ENCODE measurements at places on chromosomes 1 and 21. TPM values are rescaled to one million over a fixed set of nuclear protein-coding genes. Genes with fewer than 3 reads are reported as not detected.

The GSTM3 gene
- 1,464 TPM for polyA plus RNA-seq

- DNase-seq, result no peak
Observed at GRCh38 chr1:116579259-116579875, 8.5 kb upstream of the CD58 start.

DNA sequence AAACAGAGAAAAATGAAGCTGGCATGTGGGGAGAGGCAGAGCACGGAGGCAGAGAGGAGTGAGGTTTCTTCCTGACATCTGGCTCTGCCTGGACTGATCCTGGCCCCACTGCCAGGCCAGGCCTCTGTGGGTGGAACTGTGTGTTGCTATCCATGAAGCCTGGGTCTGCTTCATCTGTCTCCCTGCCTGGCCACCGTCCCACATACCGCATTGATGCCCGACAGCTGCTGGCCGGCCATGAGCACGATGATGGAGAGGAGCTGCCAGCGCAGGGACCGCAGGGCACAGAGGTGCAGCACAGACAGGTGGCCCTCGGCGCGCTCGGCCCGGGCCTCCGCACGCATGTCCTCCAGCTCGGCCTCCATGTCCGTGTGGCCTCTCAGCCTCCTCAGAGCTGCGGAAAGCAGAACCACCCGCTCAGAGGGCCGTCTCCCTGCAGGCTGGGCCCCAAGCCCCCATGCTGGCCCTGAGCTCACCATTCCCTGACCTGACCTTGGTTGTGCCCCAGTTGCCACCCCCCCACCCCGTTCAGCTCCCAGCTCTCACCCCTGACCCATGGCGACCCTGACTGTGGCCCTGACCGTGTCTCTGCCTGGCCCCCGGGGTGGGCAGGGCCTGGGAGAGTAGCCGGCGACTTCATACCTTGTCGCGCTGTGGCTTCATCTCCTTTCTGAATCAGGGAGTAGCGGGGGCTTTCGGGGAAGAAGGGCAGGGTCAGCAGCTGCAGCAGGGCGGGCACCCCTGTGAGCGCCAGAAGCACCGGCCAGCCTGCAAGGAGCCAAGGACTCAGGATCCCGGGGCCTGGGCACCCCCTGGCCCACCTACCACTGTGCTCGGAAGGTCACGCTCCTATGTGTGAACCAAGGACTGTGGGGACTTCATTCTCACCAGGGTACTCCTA is 11.5 kb downstream of the SLC2A7 start:
- no peak for DNase-seq

DNA sequence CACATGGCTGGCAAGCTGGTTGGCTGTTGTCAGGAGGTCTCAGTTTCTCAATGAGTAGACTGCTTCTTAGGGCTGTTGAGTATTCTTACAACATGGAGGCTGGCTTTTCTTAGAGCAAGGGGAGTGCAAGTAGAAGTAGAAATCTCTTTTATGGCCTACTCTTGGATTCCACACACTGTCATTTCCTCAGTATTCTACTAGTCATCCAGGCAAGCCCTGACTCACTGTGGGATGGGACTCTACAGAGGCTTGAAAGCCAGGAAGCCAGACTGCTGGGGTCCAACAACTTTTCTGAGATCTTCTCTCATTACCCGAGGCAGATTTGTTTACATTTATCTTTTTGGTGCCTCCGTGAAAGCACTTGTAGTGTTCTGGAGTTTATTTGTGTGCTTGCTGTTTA is 196.2 kb upstream of the APP start:
- no peak for DNase-seq

The SYT11 gene
- polyA plus RNA-seq, result 23.4 TPM

The SPRR1B gene
- not detected for polyA plus RNA-seq
